ENCODE measurements at places on chromosomes 2 and 18.
A peak's percentile ranks its signal among the peaks of the same experiment; 100 is the strongest.

DNA sequence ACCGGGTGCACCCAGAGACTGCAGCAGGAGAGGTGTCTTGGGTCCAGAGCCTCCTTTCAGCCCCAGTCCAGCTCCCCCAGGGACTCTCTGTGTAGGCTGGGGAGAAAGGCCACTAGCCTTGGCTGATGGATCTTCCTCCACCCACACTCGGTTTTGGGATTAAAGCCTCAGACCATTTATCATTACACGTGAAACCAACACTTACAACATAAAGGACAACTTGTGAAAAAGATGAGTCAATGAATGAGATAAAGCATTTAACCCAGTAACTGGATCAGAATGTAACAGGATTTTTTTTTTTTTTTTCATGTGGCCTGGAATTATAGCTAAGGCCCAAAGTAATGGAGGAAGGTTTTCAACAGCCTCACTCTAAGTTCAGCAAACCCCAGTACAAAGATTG lies 32.1 kb downstream of the NAT8 start:
- no peak for DNase-seq

DNA sequence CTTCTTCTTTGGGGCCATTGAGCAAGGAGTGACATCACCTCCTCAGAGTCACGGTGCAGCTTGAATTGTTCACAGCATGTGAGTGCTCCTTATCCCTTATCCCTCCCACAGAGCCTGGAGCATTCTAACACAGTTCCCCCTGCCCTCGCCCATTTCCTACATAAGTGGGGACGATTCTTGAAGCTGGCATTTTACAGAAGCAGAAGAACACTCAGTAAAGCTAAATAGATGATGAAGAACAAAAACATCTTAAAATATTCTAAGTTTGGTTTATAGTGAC lies 135.8 kb upstream of the APCDD1 start:
- DNase-seq = no peak

- DNase-seq = no peak
Measured at GRCh38 chr2:28590496-28591301, 94.8 kb downstream of the PLB1 start.

DNA sequence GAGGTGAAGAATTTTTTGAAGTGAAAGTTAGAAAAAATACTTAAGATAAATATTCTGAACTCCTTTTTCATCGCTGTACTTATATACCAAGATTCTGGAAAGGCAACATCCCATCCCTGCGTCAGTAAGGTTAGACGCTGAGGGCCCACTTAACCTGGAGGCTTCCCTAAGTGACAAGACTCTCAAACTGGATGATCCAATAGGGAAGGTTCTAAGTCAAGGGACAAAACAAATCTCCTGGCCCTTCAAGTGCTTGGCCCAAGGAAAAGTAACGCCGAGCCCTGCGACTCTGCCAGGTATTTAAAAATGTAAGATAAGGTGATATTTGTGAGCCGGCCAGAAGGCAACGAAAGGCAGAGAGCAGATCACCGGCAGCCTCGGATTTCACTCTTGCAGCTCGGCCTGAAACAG lies 1.3 kb downstream of the STK39 start:
- DNase-seq = peak; percentile 26

GRCh38 chr2:200455958-200456421 lies 53.9 kb downstream of the KCTD18 start:
- peak; percentile 30 for DNase-seq

DNA sequence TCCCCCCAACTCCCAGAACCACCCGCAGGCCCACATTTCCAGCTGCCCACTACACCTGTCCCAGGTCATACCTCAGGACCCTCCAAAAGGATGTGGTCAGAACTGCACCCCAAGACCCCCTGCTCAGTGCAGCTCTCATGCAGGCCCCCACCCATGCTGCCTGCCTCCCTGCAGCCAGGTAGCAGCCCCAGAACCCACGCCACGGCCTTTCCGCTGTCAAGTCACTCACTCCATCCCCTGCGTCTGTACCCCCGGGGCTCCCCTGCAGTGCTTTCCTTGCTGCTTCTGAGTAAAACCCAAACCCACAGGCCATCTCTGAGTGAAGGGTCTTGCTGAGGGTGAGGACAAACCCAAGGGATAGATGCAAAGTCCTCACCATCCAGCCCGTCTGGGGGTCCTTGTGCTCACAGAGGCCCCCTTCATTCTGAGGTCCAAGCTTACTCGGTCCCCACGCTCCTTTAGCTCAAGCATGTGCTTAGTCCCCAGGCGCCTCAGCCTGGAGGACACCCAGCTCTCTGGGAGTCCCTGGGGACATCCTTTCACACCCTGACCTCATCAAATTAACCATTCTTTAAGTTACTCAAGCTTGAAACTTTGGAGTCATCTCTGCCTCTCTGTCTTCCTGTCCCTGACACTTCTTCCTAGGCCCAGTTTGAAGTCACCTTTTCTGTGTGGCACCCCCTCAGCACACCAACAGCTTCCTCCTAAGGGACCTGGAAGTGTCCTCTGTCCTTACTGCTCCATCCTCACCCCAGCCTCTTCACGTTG lies 130.1 kb downstream of the SMAD7 start:
- DNase-seq = no peak

- DNase-seq = no peak
Measured at GRCh38 chr2:234491897-234492296, 5.0 kb downstream of the ARL4C start.

DNA sequence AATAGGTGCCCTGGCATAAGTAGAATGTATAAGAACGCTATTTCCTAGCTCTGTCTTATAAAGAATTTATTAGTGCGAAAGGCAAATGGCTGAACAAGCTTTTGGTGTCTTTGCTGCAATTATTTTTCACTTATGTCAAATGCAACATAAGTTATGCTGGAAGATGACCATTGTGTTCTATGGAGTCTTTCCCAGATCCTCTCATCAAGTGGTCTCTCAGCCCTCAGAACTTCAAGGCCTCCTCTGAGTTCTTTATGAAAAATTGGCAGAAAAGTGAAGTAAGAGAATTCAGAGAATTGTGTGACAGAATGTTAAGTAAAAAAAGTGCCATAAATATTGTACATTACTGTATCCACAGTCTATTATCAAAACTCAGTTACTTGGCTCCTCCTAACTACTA lies 75.2 kb downstream of the RIT2 start:
- no peak for DNase-seq

- DNase-seq = no peak
Measured at GRCh38 chr2:42693688-42694479, 70.1 kb downstream of the OXER1 start.

DNA sequence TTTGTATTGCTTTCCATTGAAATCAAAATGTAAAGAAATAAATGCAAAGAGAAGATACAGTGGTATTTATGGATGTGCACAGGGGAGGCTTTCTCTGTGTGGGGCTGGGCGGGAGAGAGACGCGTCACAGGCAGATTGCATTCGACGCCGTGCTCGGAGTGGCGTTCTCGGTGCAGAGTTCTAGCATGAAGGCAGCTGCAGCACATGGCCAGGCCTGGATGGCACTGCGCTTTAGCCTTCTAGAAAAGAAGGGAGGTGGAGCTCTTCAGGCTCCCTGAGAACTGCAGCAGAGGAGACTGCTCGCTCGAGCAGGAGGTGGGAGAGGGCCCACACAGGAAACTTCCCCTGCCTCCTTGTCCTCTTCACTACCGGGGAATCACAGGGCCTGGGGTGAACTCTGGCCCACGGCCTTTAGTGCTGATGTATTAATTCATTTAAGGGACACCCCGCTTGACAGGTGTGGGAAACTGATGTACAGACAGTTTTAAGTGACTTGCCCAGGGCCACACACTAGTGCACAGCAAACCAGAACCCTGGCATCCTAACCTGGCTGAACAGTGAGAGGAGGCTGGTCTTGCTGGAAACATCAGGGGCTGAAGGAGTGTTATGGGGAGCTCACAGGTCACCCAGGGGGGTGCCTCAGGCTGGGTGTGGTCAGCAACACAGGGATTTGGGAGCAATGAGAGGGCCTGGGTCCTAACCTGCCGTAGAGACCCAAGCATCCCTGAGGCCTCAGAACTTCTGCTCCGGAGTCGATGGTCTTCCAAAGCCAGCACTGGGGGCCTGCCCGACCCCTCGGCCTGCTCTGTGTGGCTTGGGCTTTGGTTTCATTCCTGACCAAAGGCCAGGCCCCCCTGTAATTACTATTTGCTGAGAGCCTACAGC lies 199.9 kb downstream of the HDAC4 start:
- DNase-seq = no peak

DNA sequence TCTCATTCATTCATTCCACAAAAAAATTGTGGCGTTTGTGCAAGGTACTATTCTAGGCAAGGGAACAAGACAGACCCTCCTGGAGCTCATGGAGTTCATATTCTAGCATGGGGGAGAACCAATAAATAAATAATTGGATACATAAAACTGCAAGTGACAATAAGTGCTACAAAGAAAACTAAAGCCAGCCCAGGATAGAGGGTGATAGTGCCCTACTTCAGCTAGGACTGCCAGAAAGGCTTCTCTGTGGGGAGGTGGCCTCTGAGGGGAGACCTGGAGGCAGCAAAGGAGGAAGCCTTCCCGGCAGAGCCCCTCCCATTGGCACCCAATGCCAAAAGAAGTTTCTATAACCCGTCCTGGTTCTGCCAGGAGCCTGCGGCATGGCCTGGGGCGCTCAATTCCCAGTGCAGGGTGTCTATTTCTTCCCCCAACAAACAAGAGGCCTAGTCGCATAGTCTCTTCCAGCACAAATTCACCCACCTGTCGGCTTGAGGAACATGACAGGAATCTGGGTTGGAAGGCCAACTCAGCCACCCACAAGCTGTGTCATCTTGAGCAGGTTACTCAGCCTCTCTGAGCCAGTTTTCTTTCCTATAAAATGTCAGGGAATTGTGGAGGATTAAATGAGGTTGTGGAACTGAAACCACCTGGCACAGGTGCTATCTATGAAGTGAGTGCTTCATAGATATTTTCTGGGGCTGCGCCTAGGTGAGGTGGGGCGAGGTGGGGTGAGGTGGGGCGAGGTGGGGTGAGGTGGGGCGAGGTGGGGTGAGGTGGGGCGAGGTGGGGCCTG lies 94.3 kb downstream of the ZFP36L2 start:
- no peak for DNase-seq

DNA sequence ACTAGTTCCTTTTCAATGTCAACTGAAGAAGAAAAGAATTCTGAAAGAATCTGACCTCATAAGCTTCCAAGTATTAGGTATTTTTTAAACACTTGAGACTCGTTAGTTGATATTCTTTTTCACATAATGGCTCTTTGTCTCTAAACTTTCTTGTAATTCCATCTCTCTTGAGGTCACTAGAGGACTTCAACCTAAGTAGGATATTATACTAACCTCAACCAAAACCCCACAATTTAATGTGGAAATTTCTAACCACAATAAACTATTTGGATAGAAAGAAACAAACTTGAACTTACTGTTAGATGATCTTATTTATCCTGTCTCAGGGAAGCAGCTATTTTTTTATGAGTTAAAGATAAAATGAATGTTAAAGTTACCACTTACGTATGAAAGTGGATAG lies 206.9 kb upstream of the FSIP2 start:
- DNase-seq = no peak

DNA sequence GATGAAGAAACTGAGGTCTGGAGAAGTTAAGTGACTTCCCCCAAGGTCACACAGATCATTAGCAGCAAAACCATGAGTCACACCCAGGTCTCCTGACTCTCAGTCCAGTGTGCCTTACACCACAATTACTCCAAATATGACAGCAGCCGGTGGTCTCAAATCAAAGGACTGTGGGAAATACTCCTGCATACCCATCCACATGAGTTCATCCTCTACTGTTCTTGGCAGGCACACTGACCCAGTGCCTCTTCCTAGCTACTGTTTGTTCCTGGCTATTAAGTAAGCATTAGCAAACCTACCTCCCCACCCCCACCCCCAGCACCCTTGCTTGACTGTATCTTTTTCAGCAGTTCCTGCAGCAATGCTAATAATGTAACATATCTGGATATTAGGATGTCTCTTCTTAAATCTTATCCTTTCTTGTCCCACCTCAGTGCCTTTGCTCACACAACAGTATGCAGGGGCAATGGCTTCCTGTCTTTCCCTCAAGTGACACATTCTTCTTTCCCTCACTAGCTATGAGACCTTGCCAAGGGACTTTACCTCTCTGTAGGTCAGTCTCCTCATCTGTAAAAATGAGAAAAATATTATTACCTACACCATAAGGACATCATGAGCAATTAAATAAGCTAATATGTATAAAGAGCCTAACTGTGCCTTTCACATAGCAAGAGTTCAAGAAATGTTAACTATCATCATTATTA lies 46.2 kb downstream of the FAM98A start:
- DNase-seq = peak; percentile 88

DNA sequence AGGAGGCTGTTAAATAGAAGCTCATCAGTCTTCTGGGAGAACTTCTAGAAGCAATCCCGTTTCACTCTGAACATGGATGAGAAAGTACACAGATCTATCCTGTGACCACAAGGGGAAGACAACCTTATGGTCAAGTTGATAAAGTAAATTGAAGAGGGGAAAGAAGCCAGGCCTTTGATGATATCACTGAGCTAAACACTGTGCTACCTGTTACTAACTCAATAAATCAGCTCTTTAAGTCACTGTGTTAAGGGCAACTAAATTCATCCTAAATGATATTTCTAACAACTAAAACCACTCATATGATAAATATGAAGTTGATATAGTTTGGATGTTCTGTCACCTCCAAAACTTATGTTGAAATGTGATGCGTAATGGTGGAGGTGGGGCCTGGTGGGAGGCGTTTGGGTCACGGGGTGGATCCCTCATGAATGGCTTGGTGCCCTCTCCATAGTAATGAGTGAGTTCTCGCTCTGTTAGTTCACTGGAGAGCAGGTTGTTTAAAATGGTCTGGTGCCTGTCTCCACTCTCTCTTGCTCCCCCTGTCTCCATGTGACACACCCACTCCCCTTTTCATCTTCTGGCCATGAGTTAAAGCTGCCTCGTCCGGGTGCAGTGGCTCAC lies 23.6 kb downstream of the OLA1 start:
- no peak for DNase-seq

- DNase-seq = no peak
Measured at GRCh38 chr18:3726238-3726951, 276.4 kb downstream of the TGIF1 start.

DNA sequence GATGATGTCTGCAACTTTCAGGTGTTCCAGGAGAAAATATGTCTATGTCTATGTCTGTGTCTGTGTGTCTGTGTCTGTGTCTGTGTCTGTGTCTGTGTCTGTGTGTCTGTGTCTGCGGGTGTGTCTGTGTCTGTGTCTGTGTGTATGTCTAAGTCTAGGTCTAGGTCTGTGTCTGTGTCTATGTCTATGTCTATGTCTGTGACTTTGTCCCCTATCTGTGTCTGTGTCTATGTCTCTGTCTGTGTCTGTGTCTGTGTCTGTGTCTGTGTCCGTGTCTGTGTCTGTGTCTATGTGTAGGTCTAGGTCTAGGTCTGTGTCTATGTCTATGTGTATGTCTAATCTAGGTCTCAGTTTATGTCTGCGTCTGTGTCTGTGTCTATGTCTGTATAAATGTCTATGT lies 10.5 kb downstream of the IL1R2 start:
- no peak for DNase-seq

- peak; percentile 87 for DNase-seq
Measured at GRCh38 chr18:48948112-48949049, 2.4 kb downstream of the SMAD7 start.

GRCh38 chr2:218882461-218882816 lies 1.8 kb downstream of the WNT10A start:
- DNase-seq = no peak

- DNase-seq = no peak
Measured at GRCh38 chr18:48562075-48562474, 23.2 kb downstream of the CTIF start.
